Osteocyte (in vitro differentiated cells): ENCODE measurements at places on chromosomes 6 and 20. TPM values are rescaled to one million over a fixed set of nuclear protein-coding genes. Genes with fewer than 3 reads are reported as not detected.

GRCh38 chr6:106629859-106630163, 433 bp downstream of the QRSL1 start:
- peak overlapping the region; percentile 91 for H3K4me3 ChIP-seq
- peak overlapping the region; percentile 98 for H3K27ac ChIP-seq
- H3K27me3 ChIP-seq = no peaks in the 10 kb centered on the region
- DNase-seq = no peak
- H3K4me1 ChIP-seq = peaks cover 25% of the 10 kb centered on the region

GRCh38 chr6:75204217-75204958, 1.5 kb downstream of the COL12A1 start:
- H3K4me3 ChIP-seq = peak overlapping the region; percentile 100
- H3K27ac ChIP-seq = peak overlapping the region; percentile 98
- H3K4me1 ChIP-seq = peaks cover 62% of the 10 kb centered on the region

GRCh38 chr6:2986722-2987221, 12.9 kb upstream of the NQO2 start:
- H3K27me3 ChIP-seq = no peaks in the 10 kb centered on the region
- H3K4me3 ChIP-seq = no peak overlapping the region
- no peaks in the 10 kb centered on the region for H3K36me3 ChIP-seq

PCIF1 gene
- total RNA-seq = 34.6 and 42.1 TPM in 2 replicates

PSORS1C1 gene
- total RNA-seq = 3.2 and 6.2 TPM in 2 replicates
